ENCODE measurements at places on chromosomes 1 and 21.

- no peak for DNase-seq
These were observed 411.7 kb downstream of the BRINP3 start for GRCh38 chr1:190066011-190066410.

GRCh38 chr21:36902793-36903192, 63.7 kb downstream of the HLCS start:
- no peak for DNase-seq

DNA sequence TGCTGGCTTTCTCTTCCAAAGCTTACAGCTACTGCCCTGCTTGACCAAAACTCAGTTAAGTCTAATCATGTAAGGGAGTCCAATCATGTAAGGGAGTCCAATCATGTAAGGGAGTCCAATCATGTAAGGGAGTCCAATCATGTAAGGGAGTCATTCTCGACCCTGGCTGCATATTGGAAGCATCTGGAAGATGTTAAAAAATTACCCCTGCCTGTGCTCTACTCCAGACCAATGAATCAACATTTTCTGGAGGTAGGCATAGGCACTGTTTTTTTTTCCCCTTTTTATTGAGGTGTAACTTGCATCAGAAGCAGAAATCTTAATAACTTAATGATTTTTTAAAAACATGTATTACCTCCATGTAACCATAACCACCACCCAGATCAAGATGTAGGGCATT, 9.4 kb downstream of the PIGP start:
- DNase-seq, result no peak

GRCh38 chr1:10057343-10057742, 24.6 kb downstream of the UBE4B start:
- DNase-seq, result peak; percentile 2

DNA sequence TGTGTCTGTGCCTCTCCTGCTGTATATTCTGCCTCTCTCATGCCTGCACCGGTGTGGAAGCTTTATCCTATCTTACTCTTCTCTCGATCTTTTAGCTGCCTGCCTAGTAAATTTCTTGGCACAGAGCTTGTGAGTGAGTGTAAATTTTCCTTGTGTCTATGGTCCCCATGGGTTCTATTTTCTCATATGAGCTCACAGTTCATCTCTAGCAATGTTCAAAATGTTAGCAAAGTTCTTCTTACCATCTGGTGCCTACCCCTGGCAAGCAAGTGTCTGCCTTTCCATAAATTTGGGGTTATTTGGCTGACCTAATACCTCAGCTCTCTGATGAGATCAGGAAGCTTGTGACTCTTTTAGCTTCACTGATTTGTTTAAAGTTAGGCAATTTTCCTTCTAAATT, 572.1 kb upstream of the BRINP3 start:
- peak; percentile 10 for DNase-seq
